ENCODE measurements at places on chromosomes 3 and 15. TPM values are rescaled to one million over a fixed set of nuclear protein-coding genes. Genes with fewer than 3 reads are reported as not detected.

GOLGA6L4 gene
- polyA plus RNA-seq = not detected

- DNase-seq = no peak
Observed at GRCh38 chr3:57025237-57025636, 35.2 kb upstream of the SPATA12 start.

- DNase-seq = no peak
Observed at GRCh38 chr15:71612869-71613268, 197.5 kb upstream of the NR2E3 start.

DNA sequence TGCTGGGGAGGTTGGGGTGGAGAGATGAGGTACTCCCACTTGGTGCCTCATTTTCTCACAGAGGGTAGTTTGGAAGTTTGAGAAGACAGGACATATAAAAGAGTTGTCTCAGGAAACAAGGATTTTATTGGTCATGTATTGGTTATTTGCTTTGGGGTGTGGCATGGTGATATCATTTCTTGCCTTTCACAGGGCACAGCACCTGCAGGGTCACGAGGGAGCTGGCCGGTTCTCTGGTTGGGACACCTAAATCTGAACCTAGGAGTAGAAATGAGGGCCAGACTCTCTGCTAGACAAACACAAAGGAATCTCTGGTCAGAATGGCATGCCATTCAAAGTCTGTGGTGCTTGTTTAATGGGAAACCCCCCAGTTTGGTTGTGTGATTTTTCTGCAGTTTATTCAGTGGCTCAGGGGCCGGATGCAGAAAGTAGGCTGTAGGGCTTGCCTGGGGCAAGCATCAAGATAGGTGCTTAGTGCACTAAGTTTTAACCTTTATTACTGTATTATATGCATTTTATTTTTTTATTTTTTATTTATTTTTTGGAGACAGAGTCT, 237.7 kb upstream of the EIF1B start:
- no peak for DNase-seq

DNA sequence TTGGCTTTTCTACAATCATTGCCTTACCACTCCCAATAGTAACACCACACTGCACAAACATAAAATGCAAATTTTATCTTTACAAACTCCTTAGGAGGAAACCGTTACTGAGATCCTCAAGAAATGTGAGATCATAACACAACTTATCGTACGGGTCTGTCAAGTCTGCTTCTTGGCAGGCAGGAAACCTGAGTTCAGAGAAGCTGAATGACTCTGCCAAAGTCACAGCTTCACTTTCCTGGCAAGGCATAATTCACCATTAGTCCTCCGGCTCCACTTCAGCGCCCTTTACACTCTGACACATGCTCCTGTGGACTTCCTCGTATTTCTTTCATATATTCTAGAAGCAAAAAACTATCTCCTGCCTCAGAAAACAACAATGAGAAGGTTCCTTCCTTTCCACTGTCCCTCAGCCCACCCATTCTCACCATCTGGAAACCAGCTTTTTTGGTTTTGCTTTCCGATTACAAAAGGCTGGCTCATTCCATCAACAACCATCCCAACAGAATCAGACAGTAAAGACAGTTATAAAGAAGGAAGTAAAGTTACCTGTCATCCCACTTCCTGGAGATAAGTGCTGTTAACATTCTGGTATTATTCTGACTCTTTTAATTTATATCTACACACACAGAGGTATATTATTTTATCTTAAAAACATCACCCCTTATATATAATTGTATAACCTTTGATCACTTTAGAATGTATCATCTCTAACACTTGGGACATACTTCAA, 223.4 kb downstream of the STT3B start:
- DNase-seq = peak; percentile 88

DNA sequence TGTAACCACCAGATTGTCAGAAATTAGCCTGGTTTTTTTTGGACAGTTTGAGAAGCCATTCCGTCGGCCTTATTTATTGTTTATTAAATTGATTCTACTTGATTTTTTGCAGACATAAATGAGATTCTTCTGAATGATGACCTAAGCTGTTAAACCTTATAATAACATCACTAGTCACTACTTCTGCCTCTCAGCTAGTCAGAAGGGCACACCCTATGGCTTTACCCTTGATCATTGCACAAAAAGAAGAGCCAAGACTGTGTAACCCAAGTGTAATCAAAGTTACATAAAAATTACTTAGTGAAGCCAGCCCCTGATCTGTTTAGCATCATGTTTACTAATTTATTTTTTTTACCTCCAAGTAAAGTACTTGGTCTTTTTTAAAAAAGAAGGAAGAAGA, 64.3 kb downstream of the CHL1 start:
- no peak for DNase-seq

DNA sequence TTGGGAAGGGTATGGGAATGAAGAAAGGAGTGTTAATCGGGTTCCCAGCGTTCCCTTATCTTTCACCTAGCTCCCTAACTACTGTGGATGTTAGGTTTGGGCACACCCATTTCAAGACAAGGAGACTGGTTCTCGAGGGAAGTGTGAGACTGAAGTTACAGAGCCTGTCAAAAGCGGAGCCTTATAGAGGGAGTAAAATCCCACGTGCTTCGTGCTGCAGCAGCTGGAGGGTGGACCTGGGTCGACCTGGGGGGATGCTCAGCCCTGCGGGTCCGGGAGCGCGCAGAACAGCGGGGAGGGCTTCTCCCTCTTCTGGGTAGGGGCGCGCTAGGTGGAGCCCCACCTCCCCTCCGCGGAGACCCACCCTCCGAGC, 314 bp upstream of the TMED3 start:
- DNase-seq = no peak

Measured in CD4-positive, CD25-positive, alpha-beta regulatory T cell (primary cell).